ENCODE measurements at places on chromosomes 4 and X.

DNA sequence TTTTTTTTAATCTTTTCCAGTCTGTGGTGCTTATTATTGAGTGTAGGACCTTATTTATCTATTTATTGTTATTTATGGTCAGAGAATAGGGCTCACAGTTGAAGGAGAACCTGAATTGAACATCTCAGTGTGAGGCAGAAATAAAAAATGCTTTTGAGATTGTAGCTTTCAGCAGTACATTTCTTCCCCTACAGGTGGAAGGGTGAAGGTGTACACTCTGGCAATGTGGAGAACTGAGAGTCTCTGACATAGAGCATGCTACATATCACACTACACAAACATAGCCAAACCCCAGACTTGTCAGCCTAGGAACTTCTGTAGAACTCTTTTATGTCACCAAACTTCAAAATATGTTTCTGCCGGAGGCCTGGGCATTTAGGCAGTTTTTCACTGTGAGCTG, 140.2 kb downstream of the STIM2 start:
- DNase-seq = no peak

DNA sequence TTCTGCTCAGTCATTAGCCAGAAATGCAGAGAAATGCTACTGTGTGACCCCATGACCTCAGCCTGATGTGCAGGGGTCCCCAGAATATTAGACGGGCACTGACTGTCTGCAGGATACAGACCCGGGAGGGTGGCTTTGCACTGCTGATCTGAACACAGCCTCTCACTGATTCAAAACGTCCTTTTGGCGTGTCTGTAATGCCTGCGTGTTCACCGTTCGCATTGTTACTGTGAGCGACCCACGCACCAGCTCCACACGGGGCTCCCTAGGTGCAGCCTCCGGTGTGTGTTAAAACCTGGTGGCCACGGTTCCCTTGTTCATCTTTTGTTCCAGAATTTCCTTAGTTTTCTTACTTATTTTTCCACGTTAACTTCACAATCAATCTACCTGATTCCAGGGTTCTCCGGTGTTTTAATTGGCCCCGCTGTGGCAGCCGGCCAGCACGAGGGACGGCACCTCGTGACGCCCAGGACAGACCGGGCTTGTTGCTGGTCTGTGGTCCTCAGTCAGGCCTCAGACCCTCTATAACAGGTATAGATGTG, 32.0 kb upstream of the SPON2 start:
- DNase-seq = no peak

- no peak for DNase-seq
Observed at GRCh38 chrX:154354013-154354412, 20.4 kb downstream of the FLNA start.

DNA sequence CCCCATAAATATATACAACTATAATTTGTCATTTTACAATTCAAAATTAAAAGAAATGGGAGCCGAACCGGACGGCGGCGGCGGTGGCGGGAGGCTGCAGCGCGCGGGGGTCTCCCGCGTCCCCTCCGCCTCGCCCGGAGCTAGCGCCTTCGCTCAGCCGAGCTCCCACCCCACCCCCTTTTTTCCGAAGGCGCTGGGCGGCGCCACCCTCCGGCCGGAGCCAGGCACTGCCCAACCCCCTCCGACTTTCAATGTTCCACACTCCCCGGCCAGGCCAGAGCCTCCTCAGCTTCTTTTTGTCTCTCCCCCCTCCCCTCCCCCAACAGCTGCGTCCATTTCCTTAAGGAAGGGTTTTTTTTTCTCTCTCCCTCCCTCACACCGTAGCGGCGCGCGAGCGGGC, 214.1 kb upstream of the GEMIN8 start:
- no peak for DNase-seq

DNA sequence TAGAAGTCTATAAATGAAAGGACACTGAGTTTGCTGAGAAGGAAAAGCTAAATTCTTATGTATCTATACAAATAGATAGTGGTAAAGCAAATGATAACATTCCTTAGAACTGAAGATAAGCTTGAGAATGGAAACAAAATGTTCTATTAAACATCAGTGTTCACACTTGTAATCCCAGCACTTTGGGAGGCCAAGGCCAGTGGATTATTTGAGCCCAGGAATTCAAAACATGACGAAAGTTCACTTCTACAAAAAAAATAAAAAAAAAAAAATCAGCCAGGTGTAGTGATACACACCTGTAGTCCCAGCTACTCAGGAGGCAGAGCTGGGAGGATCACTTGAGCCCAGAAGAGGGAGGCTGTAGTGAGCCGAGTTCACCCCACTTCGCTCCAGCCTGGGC, 199.8 kb downstream of the COMMD8 start:
- DNase-seq = no peak

DNA sequence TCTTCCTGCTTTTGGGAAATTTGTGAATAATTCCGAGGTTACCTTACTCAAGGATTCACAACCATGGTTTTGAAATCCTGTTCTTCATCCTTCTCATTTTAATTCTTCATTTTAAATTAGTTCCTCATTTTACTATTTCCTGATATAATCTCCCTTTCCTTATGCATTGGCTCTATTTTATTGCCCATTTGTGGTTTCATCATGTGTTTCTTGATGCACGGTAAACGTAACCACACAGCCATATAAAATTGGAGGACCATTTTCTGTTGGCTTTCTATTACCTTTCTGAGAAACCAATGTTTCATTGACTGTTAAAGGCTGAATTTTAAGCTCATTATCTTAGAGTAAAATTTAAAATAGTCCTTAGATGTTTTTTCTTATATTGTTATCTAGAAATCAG, 100.3 kb upstream of the NDST4 start:
- DNase-seq = no peak
